Naive B cell (primary cell): ENCODE measurements at places on chromosomes 2 and 18.

DNA sequence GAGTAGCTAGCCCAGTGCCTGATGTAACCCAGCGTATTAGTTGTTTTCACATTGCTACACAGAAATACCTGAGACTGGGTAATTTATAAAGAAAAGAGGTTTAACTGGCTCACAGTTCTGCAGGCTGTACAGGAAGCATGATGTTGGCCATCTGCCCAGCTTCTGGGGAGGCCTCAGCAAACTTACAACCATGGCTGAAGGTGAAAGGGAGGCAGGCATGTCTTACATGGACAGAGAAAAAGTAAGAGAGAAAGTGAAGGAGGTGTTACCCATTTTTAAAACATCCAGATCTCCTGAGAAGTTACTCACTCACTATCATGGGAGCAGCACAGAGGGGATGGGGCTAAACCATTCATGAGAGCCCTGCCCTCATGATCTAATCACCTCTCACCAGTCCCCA is 6.1 kb upstream of the CYRIA start:
- DNase-seq: no peak

- no peak for DNase-seq
These were observed 87.8 kb upstream of the TMEM17 start for GRCh38 chr2:62593825-62594224.

DNA sequence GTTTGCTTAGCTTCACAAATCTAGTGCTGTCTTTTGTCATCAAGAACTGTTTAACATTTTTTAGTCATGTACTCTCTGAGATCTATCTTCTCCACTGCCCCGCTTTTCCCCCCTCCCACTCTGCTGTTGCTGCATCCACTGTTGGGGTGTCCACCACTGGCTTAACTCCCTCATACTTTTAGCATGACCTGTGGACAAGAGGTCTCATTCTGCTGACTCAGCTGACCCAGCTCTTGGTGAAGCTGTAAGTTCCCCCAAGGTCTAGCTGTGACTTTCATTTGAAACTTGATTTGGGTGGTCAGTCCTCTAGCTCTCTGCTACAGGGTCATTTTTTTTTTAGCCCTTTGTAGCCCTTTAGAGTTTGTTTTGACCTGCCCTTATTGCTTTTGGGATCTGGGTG is 427.2 kb downstream of the PLCL1 start:
- DNase-seq: no peak

DNA sequence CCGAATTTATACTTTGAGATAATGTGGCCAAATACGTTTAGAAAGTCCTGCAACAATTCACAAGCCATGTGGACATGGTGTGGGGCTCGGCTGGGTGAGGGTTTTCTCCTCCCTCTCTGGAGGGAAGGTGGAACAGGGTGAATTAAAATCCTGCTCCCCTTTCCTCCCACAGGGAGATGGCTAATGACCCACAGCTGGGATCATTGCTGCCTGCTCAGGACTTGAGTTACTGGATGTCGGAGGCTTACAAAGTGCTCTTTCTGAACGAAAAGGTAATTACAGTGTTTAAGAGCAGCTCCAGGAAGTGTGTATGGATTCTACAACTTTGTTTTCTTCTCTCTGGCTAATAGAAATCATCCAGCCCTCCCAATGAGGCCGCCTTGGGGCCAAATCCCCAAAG is 97.9 kb upstream of the ALKAL2 start:
- no peak for DNase-seq

DNA sequence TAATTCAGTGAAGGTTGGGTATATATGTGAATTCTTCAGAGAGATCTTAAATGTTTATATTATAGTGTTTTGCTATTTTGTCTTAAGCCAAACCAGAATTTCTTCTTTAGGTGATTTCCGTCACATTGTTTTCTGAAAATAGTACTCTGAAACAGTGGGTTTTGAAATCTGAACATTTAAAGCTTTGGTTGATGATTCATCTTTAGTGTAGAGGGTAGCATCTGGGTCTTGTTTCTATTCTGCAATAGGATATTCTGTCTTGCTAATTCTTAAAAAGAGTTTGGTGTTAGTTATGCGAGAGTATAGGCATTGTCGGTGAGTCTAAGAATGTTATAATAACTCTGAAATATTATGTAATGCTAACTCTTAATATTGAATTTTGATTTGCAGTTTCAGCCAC is 69.6 kb upstream of the FAM237A start:
- no peak for DNase-seq

- no peak for DNase-seq
These were observed 282.3 kb downstream of the MBD5 start for GRCh38 chr2:148303161-148303560.

DNA sequence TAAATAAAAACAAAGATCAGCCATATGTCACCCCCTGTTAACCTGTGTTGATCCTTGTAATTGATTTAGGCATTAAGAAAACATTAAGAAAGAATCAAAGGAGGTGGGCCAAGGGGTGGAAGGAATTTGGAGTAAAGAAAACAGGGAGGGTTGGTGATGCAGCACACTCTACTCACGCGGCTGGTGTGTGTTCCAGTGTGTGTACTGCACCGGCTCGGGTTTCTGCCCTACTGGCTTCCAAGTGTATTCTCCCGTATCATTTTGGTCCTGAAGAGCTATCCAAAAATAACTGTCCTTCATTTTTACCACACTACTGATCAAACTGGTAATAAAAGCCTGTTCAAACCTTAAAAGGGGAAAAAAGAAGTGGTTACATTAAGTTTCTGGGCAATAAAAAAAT is 56.9 kb downstream of the PLA2R1 start:
- DNase-seq: no peak

GRCh38 chr18:13725566-13726231 is 659 bp downstream of the FAM210A start:
- DNase-seq: no peak

GRCh38 chr2:157173740-157174184 is 83.7 kb upstream of the GALNT5 start:
- no peak for DNase-seq

- DNase-seq: no peak
These were observed 766.4 kb upstream of the ID2 start for GRCh38 chr2:7915302-7916091.

GRCh38 chr2:184729581-184729980 is 131.3 kb downstream of the ZNF804A start:
- no peak for DNase-seq

DNA sequence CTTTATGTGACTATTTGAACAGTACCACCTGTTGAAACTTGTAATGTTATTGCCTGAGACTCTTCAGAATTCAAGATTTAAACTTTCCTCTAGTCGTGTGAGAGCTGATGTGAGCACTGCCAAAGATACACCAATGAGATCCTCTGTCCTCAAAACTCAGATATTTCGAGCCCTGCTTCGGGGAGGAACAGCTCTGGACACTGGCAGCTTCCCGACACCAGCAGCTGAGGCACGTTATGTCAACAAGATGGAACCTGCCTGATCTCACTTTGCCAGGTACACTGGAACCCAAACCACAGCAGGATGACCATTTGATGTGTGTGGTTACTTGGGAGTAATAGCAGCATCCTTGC is 319.9 kb upstream of the RBMS1 start:
- DNase-seq: no peak

DNA sequence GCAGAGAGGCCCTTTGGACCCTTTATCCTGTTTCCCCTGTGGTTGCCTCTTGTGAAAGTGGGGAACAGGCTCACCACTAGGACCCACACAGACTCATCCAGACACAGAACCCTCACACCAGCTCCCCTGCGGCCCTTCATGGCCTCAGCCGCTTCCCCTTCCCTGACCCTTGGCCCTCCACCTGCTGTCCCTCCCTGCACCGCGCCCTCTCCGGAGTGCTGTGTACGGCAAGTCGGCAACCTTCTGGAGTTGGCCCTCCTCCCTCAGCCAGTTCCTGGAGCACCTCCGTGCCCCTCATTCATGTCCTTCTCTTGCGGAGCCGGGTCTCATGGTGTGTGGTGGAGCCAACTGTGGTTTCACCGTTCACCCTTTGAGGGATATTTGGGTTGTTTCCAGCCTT is 44.0 kb downstream of the CTDP1 start:
- DNase-seq: no peak

- no peak for DNase-seq
These were observed 16.9 kb downstream of the EIF5B start for GRCh38 chr2:99354070-99354469.

GRCh38 chr2:237779521-237779920 is 19.1 kb upstream of the RBM44 start:
- DNase-seq: no peak

DNA sequence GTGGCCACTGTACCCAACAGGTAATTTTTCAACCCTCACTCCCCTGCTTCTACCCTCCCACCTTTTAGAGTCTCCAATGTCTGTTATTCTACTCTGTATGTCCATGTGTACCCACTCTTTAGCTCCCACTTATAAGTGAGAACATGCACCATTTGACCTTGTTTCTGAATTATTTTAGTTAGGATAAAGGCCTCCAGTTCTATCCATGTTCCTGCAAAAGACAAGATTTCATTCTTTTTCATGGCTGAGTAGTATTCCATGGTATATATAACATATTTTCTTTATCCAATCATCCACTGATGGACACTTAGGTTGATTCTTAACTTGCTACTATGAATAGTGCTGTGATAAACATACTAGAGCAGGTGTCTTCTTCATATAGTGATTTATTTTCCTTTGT is 9.1 kb downstream of the PECR start:
- DNase-seq: no peak

DNA sequence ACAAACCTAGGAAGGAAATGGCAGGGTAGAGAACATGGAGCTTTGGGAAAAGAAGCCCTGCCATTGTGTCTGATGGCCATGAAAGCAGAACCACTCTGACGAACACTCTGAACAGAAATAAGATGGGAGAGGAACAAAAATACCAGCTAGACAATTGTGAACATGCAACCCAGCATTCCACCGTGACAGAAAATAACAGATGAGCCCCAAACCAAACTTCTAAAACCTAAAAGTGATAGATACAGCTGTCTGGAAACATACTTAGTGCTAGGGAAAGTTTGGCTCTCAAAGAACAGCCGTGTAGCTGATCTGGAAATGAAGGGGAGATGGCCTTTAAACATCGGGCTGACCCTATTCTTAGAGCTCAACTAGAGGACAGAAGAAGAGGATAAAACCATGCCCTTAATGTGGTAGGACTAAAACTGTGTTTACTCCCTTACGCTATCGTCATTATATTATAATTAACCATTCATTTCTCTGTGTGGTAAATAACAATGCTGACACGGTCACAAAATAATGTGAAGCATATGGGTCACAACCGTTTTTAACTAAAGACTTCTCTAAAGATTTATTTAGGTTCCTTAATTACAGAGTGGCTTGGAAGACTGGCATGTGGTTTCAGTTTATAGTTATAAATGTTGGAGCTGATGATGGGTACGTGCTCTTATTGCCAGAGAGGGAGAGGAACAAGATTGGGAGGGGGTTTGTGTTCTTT is 80.6 kb downstream of the MYO1B start:
- no peak for DNase-seq

DNA sequence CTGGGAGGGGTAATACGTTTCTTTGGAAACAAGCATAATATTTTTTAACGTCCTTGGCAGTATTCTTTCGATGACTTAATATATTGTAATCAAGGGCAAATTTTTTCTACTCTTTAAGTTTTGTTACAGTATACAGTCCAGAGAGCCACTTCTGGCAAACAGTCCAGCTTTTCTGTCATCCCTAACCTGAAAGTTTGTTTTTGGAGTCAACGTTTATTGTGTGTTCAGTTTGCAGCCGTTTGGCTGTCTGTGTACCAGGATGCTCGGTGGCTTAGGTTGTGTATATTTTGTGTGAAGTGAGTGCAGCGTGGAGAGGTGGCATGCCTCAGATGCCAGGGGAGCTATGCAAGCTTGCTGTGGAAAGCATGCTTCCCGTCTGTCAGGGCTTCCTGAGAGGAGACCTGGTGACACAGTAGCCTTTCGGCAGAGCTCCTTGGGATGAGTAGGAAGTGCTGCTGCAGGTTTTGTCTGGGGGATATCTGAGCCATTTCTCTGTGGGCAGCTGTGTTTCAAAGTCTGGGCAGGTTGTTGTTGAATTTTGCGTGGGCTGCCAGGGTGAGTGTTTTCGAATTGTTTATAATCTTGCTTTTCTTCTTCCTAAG is 14.7 kb downstream of the MAP3K20 start:
- no peak for DNase-seq

GRCh38 chr2:34401186-34401585 is 802.1 kb upstream of the FAM98A start:
- DNase-seq: no peak

GRCh38 chr2:173644146-173644545 is 289.5 kb downstream of the CDCA7 start:
- no peak for DNase-seq

DNA sequence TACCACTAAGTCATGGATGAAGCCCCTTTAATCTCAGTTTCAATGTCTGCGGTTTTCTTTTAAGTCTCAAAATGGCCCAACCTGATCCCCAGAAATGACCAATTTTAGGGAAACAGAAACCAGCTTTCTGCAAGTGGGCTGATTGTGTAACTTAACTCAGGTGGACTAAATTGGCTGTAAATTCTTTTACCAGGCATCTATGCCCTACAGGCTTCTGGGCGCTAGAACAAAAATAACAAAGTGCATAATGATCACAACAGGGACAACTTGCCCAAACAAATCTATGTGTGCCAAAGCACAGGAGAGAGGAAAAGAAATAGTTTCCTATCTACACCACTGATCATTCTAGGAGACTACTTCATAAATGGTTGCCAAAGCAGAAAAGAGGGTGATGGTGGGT is 112.3 kb upstream of the SETBP1 start:
- DNase-seq: no peak

- no peak for DNase-seq
These were observed 15.5 kb downstream of the SEC11C start for GRCh38 chr18:59155153-59155552.

DNA sequence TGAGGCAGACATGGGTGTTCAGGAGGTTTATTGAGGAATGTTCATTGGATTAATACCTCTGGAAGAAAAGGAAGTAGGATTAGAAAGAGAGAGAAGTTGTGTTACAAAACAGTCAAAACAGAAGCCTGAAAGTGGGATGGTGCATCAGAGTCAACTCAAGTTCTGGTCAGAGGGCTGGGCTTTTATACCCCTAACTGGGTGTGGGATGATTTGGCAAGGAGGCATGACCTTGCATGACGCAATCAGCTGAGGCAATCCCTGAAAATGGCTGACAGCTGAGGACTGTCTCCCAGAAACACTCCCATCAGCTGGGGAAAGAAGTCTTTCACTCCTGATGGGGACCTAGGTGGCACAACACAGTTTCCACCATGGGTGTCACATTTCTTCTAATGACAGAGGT is 818.2 kb downstream of the SATB2 start:
- no peak for DNase-seq

DNA sequence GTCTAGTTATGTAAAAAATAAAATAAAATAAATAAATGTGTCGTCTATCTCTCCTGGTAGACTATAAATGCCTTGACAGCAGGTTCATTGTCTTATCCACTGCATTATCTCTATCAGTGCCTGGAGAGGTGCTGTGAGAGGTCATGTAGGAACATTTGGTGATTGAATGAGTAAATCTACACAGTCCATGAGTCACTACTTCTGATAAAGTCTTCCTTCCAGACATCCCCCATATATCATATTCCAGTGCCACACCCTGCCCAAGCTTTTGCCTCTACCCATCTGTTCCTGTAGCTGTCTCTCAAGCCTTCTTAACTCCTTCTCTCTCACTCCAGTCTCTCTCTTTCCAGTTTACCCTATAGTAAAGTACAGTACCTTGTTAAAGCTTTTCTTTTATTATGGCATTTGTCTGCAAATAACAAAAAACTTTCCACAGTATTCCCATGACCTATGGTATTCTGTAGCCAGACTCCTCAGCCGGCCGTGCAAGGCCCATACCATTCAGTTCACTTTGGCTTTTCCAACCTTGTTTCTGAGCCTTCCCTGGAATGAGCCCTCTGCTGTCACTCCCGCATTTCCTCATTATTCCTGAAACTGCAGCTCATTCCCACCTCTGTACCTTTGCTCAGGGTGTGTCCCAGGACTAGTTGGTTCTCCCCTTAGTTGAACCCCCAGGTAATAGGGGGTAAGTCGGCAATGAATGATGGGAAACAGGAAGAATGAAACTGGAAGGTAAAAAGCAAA is 37.5 kb downstream of the ANXA4 start:
- no peak for DNase-seq
